ENCODE measurements at places on chromosomes 5 and 9.

- DNase-seq: no peak
Observed at GRCh38 chr5:80192507-80193241, 63.2 kb downstream of the SERINC5 start.

GRCh38 chr5:5155617-5156016 is 15.5 kb downstream of the ADAMTS16 start:
- no peak for DNase-seq

GRCh38 chr9:98875536-98875935 is 68.1 kb downstream of the GALNT12 start:
- DNase-seq: no peak

GRCh38 chr9:89382026-89382986 is 64.0 kb downstream of the SECISBP2 start:
- DNase-seq: no peak

- DNase-seq: no peak
Observed at GRCh38 chr5:151597749-151598148, 6.6 kb upstream of the FAT2 start.

DNA sequence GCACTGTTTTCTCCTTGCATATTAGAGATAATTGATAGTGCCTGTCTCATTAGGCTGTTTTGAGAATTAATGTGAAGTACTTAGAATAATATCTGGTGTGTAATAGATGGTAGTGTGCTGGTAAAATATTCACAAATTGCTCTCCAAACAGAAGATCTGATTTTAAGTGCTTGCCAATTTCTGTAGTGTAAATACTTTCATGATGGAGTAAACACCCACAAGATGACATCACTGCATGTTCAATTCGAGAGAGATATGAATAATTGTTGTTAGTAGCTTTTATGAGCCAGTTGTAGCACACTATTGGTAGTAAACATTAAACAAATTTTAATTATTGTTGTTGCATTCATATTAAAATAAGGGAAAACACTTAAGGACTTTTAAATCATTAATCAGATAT is 392.3 kb upstream of the RIOK2 start:
- no peak for DNase-seq

- no peak for DNase-seq
Observed at GRCh38 chr9:33381231-33381791, 21.1 kb downstream of the AQP7 start.

GRCh38 chr5:137342764-137343163 is 156.4 kb downstream of the SPOCK1 start:
- DNase-seq: no peak

DNA sequence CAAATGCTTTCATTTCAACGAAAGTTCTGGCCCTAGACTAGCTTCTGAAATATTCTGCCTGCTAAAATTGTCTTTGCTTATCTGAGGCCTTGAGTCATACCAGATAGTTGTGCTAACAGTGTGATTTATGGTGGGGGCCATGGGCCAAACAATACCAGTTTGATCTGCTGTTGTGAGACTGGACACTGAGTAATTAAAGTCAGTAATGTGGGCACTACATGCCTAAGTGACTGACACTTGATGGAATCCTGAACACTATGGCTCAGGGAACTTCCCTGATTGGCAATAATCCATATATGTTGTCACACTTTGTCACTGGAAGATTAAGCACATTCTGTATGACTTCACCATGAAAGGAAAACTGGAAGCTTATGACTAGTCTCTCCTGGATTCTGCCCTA is 127.6 kb upstream of the CYLC2 start:
- DNase-seq: no peak

DNA sequence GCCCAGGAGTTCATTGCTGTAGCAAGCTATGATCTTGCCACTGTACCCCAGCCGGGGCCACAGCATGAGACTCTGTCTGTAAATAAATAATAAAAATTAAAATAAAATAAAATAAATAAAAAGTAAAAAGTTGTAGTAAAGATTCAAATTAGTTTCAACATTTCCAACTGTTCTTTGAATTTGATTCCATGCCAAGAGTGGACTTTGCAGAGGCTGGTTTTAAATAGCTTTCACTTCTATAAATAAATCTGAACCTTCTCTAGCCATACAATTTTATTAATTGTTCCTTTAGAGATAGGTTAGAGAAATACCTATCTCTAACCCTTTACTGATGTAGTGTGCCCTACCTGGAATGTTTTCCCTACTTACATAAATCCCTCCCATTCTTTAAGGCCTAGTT is 129.7 kb upstream of the SLIT3 start:
- DNase-seq: no peak

DNA sequence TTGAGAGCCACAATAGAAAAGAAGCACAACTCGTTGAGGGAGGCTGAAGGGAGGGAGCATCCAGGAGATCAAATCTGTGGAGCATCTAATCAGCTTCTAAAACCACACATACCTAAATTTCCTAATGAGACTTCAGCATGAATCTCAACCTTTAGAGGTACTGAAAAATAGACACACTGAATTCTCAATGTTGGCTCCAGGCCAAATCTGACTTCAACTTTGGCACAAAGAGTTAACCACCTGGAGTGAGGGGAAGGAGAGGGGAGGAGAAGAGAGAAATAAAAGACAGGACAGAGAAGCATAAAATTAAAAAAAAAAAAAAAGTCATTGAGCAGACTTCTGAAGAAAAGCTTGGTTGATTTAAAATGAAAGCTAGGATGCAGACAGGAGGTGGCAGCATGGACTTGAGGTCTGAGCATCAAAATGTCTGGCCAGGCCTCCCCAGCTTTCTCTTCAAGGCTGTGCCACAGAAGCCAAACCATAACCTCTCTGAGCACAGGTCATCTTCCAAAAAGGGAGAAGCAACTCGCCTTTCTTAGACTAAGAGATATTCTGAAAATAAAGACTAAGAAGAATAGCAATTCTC is 205.6 kb downstream of the DENND1A start:
- DNase-seq: no peak

DNA sequence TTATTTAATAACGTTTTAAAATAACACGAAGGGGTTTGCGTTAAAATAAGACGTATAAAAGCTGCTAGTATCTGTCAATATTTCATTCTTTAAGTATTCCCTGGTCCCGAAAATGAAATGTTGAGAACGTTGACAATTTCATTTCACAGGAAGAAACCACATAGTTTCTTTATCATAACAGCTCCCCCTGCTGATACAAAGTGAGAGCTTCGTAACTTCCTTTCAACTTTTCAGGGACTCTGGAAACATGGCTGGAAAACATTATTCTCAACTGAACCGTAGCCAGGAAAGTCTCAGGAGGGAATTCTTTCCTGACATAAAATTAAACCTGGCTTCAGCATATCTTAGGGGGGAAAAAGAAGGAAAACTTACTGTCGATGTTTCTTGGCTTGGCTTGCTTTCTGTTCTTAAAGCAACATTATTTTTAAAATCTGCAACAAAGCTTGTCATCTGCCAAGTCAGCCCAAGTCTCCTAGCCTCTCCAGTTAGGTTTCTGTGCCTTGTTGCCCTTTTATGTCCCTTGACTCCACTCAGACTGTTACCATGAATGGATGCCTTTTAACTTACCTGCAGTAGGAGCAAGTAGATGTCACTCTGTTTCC is 122.9 kb upstream of the DAB2 start:
- DNase-seq: peak; percentile 55

DNA sequence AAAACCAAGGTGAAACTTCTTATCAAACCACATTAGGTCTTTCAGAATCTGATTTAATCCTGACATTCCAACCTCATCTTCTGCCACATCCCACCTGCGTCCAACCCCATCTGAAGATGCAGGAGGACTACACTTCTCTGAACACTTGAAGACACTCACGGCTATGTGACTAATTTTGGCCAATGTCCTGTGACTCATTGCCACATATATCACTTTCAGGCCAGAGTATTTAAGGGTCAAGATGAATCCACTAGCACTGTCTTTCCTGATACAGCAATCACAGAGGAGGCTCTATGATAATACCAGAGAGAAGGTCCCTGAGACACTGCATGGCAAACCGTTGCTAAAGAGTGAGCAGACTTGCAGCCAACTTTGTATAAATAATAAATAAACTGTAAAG is 323.4 kb downstream of the NR2F1-AS1 start:
- no peak for DNase-seq

DNA sequence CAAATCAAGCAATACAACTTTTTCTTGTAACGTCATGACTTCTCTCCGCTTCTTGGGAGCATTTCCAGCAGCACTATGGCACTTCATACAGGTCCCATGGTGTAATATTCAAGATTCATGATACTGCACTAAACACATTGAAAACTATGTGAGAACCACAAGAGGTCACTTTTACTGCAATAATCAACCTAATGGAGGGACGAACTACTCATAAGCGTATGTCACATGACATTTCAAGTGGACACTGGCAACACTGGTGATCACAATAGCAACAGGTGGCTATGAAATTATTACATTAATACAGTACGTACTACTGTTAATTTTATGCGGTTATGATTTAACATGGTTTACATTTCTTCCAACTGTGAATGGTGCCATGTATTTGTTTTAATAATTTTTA is 78.6 kb upstream of the TBC1D9B start:
- DNase-seq: no peak

DNA sequence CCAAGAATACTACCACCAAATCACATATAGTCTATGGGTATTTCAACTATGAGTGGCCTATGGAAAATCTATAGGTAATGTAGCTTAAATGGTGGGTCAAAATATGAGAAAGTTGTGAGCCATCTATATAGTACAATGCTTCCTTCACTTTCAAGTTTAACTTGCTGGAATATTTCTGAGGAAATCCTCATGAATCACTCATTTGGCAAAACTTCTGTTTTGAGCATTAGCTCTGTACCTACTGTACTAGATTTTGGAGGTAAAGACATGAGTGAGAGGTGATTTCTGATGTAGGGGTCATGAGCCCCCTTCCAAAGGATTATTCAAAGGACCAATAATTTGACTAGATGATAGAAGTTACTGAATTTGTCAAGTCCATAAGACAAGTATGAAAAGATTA is 80.6 kb upstream of the DAB2 start:
- DNase-seq: no peak

GRCh38 chr5:178777520-178777919 is 47.1 kb upstream of the ZNF354A start:
- DNase-seq: no peak

- no peak for DNase-seq
Observed at GRCh38 chr5:74051076-74051475, 425.1 kb downstream of the ARHGEF28 start.

GRCh38 chr5:76691467-76692273 is 24.3 kb upstream of the F2R start:
- DNase-seq: no peak

- DNase-seq: no peak
Observed at GRCh38 chr5:91255396-91256141, 127.5 kb downstream of the ARRDC3 start.

GRCh38 chr9:37471942-37472684 is 6.9 kb upstream of the ZBTB5 start:
- no peak for DNase-seq

- no peak for DNase-seq
Observed at GRCh38 chr9:127336506-127337352, 60.2 kb upstream of the SLC2A8 start.

DNA sequence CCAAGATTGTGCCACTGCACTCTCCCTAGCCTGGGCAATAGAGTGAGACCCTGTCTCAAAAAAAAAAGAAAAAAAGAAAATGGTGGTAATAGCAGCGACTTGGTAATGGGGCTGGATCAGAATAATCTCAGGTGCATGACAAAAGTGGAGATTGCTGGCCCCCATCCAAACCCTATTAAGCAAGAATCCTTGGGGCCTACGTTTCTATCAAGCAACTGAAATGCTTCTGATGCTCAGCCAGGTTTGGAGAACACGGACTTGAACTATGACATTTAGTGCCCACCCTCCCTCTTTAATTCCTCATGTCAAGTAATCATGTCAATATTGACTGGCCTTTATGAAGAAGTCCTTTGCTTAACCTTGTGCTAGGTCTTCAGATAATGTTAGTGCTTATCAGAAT is 6.6 kb downstream of the C5orf52 start:
- DNase-seq: no peak

GRCh38 chr5:88248743-88249540 is 19.7 kb downstream of the TMEM161B start:
- no peak for DNase-seq

GRCh38 chr5:62779010-62779422 is 200.4 kb downstream of the LRRC70 start:
- no peak for DNase-seq

GRCh38 chr5:114702136-114702535 is 340.3 kb downstream of the KCNN2 start:
- no peak for DNase-seq

DNA sequence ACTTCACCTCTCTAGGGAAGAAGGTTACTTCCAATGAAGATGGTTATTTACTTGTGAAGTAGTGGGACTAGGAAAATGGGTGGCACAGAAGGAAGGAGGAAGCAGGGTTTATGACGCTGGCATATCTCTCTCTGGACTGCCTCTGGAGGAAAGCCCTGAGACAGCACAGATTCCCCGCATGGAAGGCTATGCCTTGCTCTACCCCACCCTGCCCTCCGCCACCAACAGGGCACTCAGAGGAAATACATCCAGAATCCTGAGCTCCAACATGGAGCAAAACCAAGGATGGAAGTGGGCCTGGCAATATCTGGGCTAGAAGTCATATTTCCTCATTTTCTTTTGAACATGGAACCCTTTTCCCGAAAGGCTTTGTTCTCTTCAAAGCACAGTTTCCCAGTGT is 346.9 kb downstream of the ZSWIM6 start:
- no peak for DNase-seq

GRCh38 chr9:6384732-6385131 is 28.3 kb upstream of the UHRF2 start:
- no peak for DNase-seq

DNA sequence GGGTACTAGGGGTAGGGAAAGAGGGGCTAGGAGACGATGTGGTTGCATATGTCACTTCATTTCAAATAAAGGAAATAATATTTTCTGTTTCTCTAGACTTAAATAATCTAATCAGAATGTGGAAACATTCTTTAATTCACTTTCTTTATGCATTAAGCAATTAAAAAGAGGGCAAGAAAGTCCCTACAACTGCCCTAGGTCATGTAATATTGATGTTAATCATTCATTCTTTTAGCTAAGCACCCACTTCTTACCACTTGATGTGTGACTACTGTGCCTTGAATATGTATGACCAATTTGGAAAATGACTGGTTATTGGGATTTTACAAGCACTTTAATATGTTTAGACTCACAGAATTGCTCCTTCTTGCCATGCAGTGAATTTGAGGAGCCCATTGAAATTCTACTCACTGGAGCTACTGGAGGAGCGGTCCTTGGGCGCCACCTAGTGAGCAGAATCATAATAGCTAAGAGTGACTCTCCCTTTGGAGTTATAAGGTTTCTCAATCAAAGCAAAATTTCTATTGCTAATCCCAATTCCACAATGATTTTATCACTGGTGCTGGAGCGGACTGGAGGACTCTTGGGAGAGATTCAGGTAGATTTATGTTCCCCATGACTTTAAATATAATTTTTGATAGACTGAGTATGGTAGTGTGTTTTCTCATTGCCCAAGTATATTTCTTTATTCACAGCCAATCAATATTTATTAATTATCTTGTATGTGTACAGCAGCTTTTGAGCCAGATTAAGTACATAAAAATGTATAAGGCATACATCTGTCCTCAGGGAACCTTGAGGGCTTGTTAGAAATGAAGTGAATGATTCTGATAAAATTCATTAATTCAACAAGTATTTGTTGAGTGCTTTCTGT is 225.1 kb downstream of the ADGRV1 start:
- peak; percentile 59 for DNase-seq

GRCh38 chr9:12814877-12815237 is 40.0 kb downstream of the LURAP1L start:
- no peak for DNase-seq

- DNase-seq: no peak
Observed at GRCh38 chr5:120252839-120253238, 211.3 kb upstream of the PRR16 start.
